MG63 (cell line): ENCODE measurements at places on chromosomes 3 and 15. TPM values are rescaled to one million over a fixed set of nuclear protein-coding genes. Genes with fewer than 3 reads are reported as not detected.

- no peak for DNase-seq
These were observed 59.6 kb downstream of the BDH1 start for GRCh38 chr3:197495999-197496745.

DNA sequence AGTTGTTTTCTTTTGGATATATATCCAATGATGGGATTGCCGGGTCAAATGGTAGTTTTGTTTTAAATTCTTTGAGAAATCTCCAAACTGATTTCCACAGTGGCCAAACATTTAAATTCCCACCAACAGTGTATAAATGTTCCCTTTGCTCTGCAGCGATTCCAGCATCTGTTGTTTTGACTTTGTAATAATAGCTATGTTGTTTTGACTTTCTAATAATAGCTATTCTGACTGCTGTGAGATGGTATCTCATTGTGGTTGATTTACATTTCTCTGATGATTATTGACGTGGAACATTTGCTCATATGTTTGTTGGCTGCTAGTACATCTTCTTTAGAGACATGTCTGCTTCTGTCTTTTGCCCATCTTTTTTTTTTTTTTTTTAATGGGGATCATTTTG lies 332.2 kb upstream of the GBE1 start:
- DNase-seq: no peak

GRCh38 chr3:56753206-56753820 lies 48.4 kb downstream of the ARHGEF3 start:
- no peak for DNase-seq

DNA sequence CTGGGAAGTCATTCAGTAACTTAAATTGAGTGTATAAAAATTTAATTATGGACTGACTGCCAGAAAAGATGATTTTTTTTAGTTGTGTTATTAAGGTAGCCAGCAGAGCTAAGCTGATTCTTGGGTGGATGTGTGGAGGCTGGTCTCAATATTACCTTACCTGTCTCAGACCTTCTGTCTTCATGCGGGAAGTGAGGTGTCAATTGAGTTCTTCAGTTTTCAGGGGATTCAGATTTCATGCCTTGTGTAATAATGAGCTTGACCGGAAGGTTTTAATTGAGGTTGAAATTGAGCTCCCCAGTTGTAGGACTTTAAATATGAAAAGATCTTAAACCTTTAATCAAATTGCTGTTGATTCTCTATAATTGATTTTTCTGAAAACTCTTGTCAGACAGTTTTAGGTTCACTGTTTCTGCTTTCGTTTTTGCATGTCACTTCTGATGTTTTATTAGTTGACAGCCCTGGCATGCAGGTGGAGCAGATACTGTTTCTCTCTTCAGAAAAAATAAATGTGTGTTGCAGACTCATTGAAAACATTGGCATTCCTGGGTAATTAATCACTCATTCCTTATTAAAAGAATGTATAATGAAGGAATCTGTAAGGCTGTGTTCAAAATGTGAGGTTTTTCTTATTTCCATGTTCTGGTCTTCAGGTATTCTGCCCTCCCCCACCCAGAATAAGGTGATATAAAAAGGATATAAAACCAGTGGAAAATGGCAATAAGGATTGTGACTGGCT lies 54.5 kb downstream of the PSMD6 start:
- no peak for DNase-seq

DNA sequence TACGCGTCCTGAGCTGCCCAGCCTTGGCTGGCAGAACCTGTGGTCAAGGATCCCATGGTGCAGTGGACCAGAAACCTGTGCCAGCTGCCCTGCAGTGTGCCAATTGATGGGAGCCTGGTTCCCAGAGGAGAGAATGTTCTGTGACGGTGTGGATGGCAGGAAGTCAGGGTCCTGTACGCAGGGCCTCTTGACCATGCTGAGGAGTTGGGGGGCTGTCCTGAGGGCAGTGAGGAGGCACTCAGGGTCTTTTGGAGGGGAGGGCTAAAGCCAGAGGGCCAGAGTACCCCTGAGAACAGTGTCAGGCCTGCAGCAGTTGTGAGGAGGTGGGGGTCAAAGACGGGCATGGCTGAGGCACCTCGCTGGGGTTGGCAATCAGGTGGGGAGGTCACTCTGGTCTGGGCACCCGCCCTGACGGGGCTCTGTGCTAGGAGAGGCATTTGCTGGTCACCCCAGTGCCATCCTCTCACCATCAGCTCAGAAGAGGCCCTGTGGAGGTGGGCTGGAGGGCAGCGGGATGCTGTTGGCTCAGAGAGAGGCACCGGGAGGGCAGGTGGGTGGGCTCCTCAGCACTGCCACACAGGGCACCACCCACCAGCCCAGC lies 61.0 kb downstream of the SCN5A start:
- DNase-seq: no peak

DNA sequence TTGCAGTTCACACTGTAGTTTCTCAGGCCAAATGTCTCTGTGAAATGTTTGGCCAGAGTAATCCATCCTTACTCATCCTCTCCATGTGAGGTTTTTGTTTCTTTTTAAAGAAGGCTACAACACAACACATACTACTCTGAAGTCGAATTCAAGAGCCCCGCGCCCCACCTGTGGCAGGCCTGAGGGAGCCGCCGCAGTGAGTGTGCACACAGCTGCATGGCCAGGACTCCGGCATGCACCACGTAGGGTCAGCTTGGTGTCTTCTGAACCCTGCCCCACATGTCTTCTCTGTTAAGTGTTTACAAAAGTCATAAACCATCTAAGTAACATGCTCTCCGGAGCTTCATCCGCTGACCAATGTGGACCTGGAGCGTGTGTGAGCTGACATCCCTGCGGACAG lies 58.7 kb downstream of the PGPEP1L start:
- DNase-seq: no peak

- no peak for DNase-seq
These were observed 12.3 kb upstream of the CORO2B start for GRCh38 chr15:68566377-68566954.

Gene MRPL3
- 334 and 451 TPM in 2 replicates for total RNA-seq

Gene CCR3
- total RNA-seq: not detected in 2 replicates

DNA sequence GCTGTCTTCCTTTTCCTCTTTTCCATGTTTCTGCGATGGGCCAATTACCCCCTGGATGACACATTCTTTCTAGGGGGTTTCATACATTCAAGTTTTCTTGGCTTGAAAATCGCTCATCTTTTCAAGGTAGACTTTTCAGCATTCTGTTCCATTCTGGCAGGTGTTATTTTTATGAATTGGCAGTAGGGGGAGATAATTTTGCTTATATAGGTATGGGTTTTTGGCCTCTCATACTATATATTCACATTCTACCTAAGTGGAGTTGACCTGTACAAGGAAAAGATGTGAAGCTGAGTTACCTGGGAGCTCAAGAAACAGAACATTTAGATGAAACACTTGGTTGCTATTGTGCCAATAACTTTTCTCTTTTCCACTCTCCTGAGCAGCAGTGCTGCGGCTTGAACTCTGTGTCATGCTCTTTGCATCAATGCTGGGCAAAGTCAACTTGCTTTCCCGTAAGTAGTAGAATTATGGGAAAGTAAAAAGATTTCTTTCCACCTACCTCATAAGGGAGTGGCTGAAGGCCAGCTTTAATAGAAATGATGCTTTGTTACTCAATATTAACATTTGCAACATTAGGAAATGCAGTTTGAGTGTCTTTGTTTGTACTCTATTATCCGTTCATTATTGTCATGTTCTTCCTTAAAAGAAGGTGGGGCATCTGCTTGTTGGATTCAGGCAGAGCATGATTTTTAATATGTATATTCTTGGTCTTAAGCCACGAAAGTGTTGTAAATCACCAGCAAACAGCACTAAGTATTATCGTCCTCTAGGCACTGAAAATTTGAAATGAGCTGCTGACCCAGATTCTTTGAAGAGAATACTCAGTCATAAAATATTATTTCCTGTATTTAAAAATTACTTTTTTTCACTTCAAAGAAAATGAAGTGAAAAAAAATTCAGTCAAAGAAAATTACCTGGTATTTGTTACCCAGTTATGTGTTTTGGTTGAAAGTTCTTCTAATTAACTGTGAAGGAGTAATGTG lies 27.7 kb upstream of the MFSD1 start:
- DNase-seq: no peak

GRCh38 chr3:2765002-2765579 lies 345.1 kb downstream of the IL5RA start:
- DNase-seq: no peak

DNA sequence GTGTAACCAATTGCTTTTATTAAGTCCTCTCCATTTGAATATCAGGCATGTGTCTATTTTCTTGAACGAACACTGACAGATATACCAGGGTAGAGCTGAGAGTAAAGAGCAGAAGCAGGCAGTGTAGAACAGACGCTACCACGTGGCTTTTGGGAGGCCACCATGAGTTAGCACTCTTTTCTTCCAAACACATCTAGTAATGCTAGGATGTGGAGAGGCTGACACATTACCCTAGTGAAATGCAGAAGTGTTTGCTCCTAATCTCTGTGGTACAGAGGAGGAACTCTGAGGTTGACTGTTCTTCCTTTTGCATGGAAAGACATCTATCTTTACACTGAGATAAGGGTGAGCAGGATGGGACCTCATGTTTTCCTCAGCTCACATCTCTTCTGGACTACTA lies 216.3 kb downstream of the SATB1 start:
- DNase-seq: no peak

DNA sequence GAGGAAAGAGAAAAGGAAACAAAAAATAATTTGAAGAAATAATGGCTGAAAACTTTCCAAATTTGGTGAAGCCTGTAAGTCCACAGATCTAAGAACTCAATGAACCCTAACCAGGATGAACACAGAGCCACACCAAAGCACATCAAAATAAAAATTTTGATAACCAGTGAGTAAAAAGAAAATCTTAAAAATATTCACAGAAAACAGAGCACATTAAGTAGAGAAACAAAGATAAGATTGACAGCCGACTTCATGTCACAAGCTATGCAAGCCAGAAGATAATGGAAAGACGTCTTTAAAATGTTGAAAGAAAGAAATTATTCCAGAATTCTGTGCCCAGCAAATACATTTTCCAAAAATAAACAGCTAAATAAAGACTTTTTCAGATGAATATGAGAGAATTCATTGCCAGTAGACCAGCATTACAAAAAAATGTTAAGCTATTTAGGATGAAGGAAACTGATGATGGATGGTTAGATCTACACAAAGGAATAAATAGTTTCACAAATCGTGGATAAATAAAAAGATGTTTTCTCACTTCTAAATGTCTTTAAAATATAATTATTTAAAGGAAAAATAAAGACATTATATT lies 140.2 kb upstream of the SKOR1 start:
- no peak for DNase-seq

- DNase-seq: no peak
These were observed 166.7 kb upstream of the SGO1 start for GRCh38 chr3:20352546-20353179.

Gene PRR20G
- total RNA-seq: not detected in 2 replicates

- DNase-seq: no peak
These were observed 58.0 kb downstream of the PLD1 start for GRCh38 chr3:171752329-171752728.

Gene SKOR1
- total RNA-seq: not detected in 2 replicates

DNA sequence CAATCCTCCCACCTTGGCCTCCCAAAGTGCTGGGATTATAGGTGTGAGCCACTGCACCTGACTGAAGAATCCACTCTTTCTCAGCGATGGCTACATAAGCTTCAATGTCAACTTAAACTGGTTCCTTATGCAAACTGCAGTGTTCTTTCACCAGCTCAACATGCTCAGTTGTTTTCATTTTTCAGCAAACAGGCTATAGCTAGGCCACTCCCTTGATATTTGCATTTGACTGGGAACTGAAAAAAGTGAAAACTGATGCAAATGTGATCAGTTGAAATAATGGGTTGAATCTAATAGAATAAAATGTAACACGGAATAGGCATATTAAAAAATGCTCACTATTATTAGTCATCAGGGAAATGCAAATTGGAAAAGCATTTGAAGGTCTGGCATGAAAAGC lies 74.2 kb upstream of the GCNT3 start:
- no peak for DNase-seq

Gene SLMAP
- total RNA-seq: 25.7 and 28.2 TPM in 2 replicates

GRCh38 chr3:16844791-16845190 lies 40.0 kb upstream of the PLCL2 start:
- no peak for DNase-seq

Gene FSD2
- total RNA-seq: not detected in 2 replicates

Gene ALPK3
- total RNA-seq: 1.1 TPM in 1 of 2 replicates, not detected in the other
